ENCODE measurements at places on chromosomes 7 and 10.

DNA sequence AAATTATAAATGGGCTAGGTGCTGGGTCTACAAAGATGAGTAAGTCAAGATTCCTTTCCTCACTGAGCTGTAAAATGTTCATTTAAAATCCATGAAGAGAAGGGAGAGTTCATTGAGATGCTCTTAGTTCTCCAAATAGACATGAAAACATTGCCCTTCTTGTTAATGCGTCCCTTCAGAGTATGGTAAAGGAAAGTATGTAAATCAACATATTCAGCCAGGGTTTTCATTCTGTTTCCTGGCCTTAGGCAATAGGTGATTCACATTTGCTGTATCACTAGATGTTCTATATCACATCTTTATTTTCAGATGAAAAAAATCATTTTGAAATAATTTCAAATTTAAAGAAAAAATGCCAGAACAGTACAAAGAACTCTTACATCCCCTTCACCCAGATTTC is 5.4 kb downstream of the ANKIB1 start:
- DNase-seq = no peak

DNA sequence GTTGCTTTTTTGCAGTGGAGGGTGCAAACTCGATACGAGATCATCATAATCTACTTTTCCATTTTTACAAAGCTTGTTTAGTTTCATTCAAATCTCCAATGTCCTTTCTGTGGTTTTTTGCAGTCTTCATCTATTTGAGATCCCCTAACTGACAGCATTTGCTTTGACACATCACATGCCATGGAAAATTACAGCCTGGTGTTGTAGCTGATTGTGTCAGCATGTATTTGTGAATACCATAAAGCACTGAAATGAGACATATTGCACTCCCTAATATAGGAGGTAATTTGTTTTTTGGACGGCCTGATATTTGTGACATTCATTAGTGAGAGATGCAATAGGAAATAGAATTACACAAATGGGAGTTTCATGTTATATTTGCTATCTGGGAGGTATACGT is 620.8 kb downstream of the KCNMA1 start:
- no peak for DNase-seq

GRCh38 chr10:6478722-6479121 is 101.4 kb downstream of the PRKCQ start:
- DNase-seq = no peak

DNA sequence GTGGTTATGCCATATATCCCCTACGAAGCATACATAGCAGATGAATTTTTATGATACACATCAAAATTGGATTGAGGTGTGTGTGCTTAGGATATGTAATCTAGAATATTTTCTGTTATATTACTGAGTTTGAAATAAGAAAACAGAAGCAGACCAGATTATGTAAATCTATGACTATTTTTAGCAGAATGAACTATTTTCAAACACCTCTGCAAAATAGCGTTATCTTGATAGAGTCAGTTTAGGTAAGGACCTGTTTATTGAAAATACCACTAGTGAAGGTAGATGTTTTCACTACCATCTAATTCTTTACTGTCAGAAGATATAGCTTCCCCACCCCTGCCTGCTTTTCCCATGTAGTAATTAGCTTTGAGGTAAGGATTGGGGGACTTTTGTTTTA is 9.1 kb downstream of the LANCL2 start:
- DNase-seq = no peak

DNA sequence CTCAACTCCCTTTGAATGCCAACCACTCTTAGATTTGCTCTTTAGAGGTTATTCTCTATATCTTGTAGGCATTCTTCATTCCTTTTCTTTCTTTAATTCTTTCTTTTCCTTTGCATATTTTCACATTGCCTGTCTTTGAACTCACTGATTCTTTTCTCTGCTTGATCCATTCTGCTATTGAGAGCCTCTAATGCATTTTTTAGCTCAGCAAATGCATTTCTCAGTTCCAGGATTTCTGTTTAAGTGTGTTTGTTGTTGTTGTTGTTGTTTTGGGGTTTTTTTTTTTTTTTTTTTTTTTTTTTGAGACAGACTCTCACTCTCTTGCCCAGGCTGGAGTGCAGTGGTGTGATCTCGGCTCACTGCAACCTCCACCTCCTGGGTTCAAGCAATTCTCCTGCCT is 71.6 kb downstream of the FBXL13 start:
- DNase-seq = no peak

- DNase-seq = no peak
Measured at GRCh38 chr7:149713731-149714068, 59.7 kb downstream of the ZNF467 start.

DNA sequence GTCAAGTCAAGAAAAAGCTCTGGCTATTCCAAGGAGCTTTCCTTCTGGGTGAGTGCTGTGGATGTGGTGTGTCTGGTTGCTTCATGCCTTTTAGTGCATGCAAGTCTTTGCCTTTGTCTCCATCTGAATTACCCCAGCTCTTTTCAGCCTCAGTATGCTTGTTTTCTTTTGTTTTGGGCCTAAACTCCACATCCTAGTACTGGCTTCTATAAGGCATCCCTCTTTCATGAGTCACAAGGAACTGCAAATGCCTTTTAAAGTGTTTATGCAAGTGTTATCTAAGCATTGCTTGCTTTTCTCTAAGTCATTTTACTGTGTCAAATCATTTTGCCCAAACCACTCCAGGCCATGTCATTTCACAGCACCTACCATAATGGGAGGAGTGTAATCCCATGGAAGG is 132.1 kb downstream of the PLCE1 start:
- DNase-seq = no peak

GRCh38 chr10:62666275-62666674 is 138.2 kb upstream of the ADO start:
- DNase-seq = no peak

- no peak for DNase-seq
Measured at GRCh38 chr10:18350340-18350739, 210.1 kb downstream of the CACNB2 start.

DNA sequence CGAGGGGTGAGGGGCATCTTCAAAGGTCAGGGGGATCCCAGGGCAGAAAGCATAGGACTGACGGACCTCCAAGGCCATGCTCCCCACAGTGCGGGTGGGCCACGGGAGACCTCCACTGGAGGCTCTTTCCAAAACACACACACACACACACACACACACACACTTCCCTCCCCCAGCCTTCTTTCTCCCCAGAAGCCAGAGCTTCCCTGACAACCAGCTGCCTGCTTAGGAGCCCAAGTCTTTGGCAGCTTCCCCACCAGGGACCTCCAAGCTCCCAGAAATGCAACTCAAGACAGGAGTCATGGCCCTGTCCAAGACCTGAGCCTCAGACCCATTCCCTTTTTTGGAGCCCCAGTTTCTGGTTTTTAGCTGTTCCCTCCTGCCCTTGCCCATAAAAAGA is 710 bp upstream of the C10orf105 start:
- DNase-seq = no peak
